Hair follicular keratinocyte (primary cell): ENCODE measurements at places on chromosomes 6 and 20. TPM values are rescaled to one million over a fixed set of nuclear protein-coding genes. Genes with fewer than 3 reads are reported as not detected.

Gene RIMS1
- under 0.01 and 0.08 TPM in 2 replicates for total RNA-seq

Gene STMND1
- not detected in 2 replicates for total RNA-seq

Gene HLA-DMA
- total RNA-seq: 1.4 and 3.7 TPM in 2 replicates

Gene TBX18
- total RNA-seq: under 0.01 and 0.11 TPM in 2 replicates

Gene VTA1
- total RNA-seq: 42.6 and 49.8 TPM in 2 replicates

Gene TMEM14C
- 187 and 241 TPM in 2 replicates for total RNA-seq

Gene KHDC1
- 2.0 and 2.2 TPM in 2 replicates for total RNA-seq

Gene PYGB
- total RNA-seq: 273 and 475 TPM in 2 replicates

Gene PRICKLE4
- 1.3 and 1.4 TPM in 2 replicates for total RNA-seq

Gene FANCE
- total RNA-seq: 14.9 and 17.9 TPM in 2 replicates

Gene SIRPD
- not detected in 2 replicates for total RNA-seq

Gene NKAPL
- total RNA-seq: 0.23 and 0.76 TPM in 2 replicates

Gene PTPRT
- under 0.01 TPM in 1 of 2 replicates, not detected in the other for total RNA-seq

Gene TSBP1
- not detected in 2 replicates for total RNA-seq
